RWPE1 (cell line): ENCODE measurements at places on chromosomes 2 and 18.

DNA sequence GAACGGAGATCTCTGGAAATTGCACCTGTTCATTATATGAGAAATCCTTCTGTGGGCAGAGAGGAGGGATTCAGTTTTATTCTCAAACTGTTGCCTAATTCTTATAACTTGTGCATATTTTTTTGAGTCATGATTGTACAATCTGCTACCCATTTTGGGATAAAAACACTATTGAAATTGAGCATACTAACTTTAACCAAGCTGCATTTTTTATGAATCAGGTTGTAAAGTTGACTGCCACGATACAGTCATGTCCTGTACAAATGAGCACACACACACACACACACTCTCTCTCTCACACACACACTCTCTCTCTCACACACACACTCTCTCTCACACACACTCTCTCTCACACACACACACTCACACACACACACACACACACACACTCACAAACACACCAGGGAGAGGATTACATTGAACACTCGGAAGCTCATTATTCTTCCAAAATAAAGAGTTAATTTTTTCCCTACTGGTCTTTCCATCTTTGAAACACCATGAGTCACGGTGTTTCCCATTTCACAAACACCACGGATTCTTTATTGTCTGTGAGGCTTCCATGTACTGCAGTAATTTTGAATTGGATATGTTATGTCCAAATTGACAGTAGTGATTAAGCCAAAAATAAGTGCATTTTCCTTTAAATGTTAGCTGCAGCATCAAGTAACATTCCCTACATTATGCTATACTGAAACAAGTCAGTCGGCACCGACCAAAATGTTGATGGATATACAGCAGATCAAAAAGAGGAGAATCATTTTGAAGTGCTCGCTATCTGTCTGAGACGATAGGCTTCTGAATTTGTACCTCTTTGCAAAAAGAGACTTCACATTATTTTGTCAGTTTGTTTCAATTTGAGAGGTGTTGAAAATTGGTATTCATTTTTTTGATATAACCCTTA is 216.9 kb downstream of the ARHGAP15 start:
- no peak for DNase-seq

GRCh38 chr18:75790111-75790510 is 362.6 kb upstream of the SMIM21 start:
- no peak for DNase-seq

- no peak for DNase-seq
Measured at GRCh38 chr2:7858624-7859023, 823.2 kb upstream of the ID2 start.

- no peak for DNase-seq
Measured at GRCh38 chr2:146633159-146633558, 1211.7 kb upstream of the ACVR2A start.

GRCh38 chr2:129891341-129892320 is 87.8 kb upstream of the RAB6C start:
- no peak for DNase-seq

DNA sequence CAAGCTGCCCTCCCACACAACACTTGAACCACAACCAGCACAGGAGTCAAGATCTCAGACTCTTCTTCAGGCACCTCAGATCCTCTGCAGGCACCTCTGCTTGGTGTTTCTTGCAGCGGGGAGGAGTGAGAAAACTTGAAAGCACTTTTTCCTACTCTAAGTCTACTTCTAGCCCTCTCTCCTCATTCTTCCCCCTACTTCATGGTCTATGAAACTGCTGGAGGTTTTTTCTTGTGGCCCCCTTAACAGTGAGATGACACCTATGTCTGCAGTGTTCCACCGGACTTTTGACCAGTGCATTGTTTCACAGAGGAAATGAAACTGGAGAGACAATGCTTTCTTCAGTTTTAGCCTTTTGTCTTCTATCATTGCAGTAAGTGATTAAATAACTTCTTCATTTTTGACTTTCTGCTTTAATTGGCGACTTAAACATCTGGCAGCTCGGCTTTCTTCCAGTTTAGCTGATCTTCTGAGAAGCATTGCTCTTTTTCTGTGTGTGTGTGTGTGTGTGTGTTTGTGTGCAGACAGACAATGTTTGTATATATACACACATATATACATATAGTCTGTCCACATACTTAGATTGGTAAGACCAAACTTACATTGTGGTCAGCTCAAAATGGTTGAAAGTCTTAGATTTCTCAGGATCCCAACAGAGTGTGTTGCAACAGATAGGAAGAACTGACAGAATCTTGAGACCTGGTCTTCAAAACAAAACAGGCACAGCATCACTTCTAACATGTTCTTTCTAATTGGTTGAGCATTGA is 1474.0 kb upstream of the TMEFF2 start:
- no peak for DNase-seq

- DNase-seq = no peak
Measured at GRCh38 chr2:240581811-240582210, 4.7 kb upstream of the CAPN10 start.

- DNase-seq = no peak
Measured at GRCh38 chr18:80203249-80203648, 44.1 kb downstream of the PARD6G start.

GRCh38 chr2:20580690-20581437 is 70.0 kb downstream of the HS1BP3 start:
- DNase-seq = no peak

- DNase-seq = no peak
Measured at GRCh38 chr2:142865924-142866323, 11.5 kb upstream of the KYNU start.

- no peak for DNase-seq
Measured at GRCh38 chr2:8379549-8379948, 302.3 kb upstream of the ID2 start.

DNA sequence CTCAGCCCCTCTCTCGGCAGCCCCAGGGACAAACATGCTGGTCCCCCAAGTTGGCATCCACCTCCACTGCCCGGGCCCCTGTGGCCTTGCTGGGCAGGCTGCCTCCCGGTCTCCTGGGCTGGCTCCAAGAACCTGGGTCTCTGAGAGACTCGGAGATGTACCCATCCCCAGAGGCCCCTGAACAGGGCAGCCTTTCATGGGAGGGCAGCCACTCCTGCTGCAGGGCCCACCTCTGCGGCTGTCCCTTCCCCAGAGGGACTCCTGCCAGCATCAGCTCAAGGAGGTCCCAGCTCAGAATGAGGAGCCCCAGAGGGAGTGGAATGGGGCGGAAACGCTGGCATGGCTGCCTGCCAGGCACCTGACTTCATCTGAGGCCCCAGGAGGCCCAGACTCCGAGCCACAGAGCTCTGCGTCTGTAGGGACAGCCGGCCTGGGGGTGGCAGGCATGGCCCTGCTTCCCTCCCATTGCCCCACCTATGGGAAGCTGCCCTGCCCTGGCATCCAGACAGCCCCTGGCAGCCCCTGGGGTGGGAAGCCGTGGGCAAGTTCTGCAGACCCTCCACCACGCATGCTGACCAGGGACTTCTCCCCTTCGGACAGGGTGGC is 857 bp upstream of the CROCC2 start:
- no peak for DNase-seq

DNA sequence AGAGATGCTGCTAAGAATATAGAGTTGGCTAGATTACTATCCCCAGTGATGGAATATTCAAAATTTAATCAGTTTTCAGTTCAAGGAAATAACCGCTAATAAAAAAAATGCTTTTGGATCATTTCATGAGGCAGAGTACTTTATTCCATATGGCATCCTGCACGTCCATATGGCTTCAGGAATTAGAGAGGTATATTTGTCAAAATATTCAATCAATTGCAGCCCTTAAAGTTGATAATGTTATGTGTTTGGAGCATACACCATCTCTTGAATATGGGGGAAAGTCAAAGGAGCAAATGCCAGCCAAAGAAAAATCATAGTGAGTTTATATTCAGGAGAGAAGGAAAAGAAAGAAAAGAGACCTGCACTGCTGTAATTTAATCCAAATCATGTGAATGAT is 266.4 kb downstream of the TMEM182 start:
- DNase-seq = no peak

- no peak for DNase-seq
Measured at GRCh38 chr2:64845273-64845905, 143.8 kb upstream of the SLC1A4 start.

DNA sequence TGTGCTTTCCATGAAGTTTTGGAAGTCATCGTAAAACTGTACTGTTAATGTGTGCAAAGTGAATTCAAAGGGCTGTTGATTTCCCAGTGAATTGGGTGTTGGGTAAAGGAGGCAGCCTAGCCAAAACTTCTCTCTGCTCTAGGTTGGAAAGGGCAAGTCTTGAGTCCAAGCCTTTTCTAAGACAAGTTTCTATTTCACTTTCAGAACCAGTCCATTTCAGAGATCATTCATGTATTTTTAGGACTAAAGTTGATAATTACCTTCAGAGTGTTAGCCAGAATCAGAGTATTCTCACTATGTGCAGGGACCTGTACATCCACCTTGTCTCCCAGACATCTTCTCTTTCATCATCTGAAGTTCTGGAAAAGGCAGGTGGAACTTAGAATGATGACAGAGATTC is 636.1 kb upstream of the KLHL29 start:
- no peak for DNase-seq

DNA sequence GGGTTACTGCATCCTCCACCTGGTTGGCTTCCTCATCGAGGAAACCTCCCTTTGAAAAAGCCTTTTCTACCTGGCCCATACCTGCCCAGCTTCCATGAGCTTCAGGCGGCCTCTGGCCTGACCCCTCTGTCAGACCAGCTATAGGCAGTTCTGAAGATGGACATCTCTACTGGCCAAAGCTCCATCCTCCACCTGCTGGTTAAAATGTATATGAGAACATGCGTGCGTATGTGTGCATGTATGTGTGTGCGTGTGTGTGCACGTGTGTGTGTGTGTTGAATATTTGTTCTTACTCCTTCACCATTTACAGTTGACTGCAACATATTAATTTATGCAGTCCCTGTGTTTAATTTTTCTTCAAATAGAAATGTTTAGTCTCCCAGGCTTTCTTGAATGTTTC is 642.4 kb upstream of the RAB6C start:
- no peak for DNase-seq

DNA sequence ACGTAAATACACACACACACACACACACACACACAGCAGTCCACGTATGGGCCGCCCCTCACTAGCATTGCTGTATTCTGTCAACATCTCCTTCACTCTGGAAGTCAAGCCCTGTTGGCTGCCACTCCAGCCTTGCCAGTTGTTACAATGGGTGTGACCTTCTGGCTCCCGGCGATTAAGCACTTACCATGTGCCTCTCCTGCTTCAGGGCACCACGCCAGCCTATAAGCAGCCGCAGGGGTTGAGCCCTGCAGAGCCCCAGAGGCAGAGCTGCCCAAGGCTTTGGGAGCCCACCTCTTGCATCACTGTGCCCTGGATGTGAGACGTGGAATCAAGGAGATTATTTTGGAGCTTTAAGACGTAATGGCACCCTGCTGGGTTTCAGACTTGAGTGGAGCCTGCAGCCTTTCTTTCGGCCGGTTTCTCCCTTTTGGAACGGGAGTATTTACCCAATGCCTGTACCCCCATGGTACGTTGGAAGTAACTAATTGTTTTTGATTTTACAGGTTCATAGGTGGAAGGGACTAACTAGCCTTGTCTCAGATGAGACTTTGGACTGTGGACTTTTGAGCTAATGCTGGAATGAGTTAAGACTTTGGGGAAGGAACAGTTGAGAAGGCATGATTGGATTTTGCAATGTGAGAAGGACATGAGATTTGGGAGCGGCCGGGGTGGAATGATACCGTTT is 54.5 kb upstream of the ROCK2 start:
- no peak for DNase-seq

DNA sequence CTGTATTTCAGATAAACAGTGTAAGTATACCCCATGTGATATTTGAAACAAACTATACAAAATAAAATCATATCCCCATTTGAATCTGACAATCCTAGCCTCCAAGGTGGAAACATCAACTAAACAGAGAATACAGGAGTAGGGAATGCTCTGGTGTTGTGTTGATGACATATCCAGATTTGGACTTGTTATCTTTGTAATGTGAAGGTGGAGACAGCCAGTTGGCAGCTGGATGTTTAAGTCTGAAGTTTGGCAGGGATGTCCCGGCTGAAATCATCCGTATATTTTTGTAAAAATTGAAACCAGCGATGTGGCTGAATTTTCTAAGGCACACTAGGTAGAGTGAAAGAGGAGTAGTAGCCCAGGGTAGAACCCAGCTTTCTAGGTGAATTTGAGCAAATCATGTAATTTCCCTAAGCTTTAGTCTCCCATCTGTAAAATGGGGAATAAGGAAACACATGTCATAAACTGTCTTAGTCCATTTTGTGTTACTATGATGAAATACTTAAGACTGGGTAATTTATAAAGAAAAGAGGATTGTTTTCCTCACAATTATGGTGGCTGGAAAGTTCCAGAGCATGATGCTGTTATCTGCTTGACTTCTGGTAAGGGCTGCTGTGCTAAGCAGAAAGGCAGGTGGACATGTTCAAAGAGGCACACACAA is 246.6 kb upstream of the APCDD1 start:
- no peak for DNase-seq

GRCh38 chr2:223469270-223470046 is 132.7 kb downstream of the SCG2 start:
- DNase-seq = no peak

DNA sequence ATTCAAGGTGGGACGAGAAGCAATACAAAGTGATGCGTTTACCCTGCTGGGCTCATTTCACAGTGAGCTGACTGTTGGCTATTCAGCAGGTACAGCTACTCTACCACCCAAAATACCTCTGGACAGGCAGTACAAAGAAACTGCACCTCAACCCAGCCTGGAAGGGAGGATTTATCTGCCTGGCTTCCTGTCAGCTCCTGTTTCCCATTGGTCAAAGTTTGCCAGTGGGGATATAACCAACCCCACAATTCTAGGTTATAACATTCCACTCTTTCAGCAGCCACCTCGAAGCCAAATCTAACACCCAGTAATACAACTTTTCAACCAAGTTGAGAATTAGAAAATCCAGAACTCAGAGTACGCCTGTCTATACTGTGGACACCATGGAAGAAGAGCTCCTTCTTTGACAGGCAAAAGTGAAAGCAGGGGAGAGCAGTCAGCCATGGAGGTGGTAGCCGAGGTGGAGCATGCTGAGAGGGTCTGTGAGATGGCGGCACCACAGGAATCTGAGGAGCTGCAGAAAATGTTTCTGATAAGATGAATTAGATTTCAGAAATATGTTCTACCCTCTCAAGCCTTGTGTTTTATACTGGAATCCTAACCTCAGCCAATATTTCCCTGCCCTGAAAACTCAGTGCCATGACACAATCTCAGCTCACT is 10.8 kb downstream of the DUSP19 start:
- no peak for DNase-seq

GRCh38 chr18:35835833-35836232 is 136.6 kb upstream of the RMP24 start:
- no peak for DNase-seq

DNA sequence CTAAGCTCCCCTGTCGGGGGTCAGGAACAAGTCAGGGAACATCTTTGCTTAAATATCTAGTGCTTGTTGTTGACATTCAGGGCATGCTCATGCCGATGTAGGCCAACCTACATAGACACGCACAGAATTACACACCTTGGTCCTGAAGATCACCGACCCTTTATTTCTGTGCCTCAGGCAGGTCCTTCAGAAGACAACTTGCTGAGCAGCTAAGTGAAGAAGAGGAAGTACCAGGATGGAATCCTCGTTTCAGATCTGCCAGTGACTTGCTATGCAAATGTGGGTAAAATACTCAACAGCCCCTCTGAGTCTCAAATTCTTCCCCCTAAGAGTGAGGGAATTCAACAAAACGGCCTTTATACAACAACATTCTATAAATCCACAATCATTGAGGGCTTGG is 494.7 kb downstream of the BCL11A start:
- DNase-seq = no peak
